ENCODE measurements at places on chromosomes 5 and 9.

DNA sequence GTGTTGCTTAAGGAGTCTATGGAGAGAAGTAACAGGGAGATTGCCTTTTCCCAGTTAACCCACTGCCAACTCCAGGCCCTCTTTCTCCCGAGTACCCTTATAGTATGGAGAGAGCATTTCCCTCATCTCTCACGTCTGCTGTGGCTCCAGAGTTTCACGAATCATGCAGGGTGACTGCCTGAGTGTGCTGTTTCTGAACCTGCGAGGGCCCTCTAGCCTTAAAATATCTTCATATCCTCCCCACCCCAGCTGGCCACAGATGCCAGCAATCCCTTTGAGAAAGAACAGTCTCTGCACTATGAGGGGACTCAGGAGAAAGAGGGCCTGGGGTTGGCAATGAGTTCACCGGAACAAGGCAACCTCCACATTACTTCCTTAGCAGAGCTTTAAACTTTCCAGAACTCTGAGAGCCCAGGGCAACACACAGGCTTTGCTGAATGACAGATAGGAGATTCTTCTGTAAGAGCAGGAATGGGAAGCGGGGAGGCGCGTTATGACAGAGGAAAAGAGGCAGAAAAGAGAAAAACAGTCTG, 81.6 kb upstream of the ANKH start:
- no peak for DNase-seq

GRCh38 chr5:41510176-41510831, at the start of gene PLCXD3:
Gene PLCXD3 (minus strand): TSS chr5:41510601. CDS start chr5:41510526, 75 bp downstream.
- no peak for DNase-seq

GRCh38 chr5:157172403-157172802, 6.3 kb upstream of the GARIN3 start:
- peak; percentile 81 for DNase-seq

- no peak for DNase-seq
Observed at GRCh38 chr9:133785753-133786370, 47.7 kb upstream of the SARDH start.

GRCh38 chr5:140372971-140373487, 13.0 kb downstream of the SLC4A9 start:
- DNase-seq, result peak; percentile 23
